ENCODE measurements at places on chromosomes 1 and 21.
A peak's percentile ranks its signal among the peaks of the same experiment; 100 is the strongest.

DNA sequence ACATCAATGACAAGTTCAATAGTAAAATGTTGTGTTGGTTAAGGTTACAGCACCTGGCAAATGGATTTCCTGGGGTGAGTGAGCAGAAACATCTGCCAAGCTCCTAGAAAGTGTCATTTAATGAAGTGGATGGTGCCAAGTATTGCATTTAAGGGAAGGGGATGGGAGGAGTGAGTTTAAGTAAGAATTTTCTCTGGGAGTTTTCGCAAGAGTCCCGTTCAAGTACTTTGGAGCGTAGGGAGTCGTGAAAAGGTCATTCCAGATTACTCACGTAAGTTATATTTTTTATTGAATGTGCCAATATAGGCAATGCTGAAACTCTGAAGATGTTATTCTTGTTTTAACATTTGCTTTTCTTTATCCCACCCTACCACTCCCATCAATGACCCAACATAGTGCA lies 117.4 kb upstream of the RAB3GAP2 start:
- no peak for DNase-seq

DNA sequence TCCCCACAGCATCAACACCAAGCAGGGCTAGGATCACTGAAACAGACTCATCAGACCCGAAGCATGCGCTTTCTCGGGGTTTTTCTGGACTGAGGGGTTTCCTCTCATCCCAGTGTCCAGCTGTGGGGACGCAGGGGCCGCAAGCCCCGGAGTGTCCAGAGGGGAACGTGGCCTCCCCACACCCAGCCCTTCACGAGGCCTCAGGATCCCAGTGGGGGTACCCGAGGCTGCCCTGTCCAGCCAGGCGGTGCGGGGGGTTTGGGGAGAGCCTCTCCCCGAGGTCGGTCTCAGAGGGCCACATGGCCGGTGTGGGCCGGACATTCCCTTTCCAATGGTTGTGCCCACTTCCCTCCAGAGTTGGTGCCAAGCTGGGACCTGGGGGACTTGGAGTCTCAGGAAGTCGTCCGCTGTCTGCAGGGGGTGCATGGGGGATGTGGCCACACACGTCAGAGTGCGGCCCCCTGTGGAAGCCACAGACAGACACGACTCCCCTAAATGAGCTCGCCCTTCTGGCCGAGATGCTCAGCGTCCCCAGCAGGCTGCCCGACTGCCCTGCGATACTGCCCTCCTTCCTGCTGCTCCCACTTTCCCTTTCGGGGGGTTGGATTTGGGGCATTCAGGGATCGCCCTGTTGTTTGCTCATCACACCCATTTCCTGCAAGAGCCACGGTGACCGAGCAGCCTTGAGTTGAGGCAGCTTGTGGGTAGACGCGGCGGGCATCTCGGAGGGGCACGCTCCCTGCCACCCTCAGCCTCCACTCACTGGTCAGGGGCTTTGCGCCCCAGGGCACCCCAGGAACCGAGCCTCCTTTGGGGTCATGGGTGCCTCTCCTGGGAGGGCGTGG lies 4.1 kb downstream of the COL6A1 start:
- no peak for DNase-seq

- no peak for DNase-seq
These were observed 109.8 kb upstream of the COL6A1 start for GRCh38 chr21:45871616-45872236.

DNA sequence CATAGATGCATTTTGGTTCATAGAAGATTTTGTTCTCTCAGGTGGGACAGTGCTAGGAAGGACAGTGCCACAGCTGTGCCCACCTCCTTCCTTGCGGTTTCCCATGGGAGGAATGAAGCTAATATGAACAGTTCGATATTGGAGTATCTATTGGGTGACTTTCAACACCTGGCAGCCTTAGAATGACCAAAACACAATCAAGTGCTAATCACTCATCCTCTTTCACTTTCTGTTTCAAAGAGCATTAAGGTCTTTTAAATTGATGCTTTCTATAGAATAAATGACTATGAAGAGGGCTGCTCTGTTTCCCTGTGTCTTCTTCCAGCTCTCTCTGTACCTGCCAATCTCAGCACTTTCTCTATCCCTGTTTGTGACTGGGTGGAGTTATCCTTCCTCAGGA lies 784.0 kb downstream of the MRPL39 start:
- no peak for DNase-seq

- DNase-seq = no peak
These were observed 13.9 kb downstream of the HYI start for GRCh38 chr1:43439781-43440180.

DNA sequence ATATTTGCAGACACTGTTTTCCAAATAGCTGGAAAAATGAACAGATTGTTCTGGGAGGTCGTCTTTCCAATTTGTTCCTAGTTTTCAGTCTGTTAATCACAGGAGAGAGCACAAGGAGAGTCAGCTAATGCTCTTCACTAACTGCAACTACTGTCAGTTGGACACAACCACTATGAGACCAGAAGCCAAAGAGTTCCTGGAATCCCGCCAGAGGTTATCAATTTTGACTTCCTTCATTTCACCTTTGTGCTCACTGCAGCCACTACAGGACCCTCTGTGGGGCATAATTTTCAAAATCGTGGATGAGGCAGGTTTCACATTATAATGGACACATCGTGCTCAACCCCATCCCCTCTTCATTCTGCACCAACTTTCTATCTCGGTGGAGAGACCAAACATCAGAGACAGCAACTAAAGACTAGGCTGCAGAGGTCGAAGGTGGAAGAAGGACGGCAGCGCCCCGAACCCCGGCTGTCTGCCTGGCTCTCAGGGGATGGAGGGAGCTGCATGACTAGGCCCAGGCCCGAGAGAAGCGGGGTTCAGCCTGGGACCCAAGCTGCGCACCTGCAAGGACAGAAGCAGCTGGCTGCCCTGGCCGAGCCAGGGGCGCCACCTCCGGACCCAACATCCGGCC lies 602 bp downstream of the KIAA0319L start:
- peak; percentile 53 for DNase-seq

- DNase-seq = no peak
These were observed 1335.7 kb downstream of the PLA2G4A start for GRCh38 chr1:188164459-188164858.

DNA sequence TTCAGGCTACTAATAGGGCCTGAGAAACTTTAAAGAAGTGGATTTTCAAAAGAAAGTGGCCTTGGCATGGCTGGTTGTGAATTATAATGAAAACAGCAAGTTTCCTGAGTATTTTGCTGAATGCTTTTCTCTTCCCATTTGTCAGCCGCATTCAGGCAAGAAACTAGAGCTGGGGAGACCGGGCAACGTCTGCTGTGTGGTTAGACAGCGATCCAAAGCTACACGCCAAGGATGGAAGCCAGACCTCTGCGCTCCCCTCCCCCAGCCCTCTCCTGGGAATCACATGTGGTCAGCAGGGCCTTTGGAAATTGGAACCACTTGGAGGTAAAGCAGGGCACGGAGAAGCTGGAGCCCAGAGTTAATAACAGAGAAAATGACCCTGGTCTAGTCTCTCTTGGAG lies 114.1 kb upstream of the CD34 start:
- DNase-seq = no peak

DNA sequence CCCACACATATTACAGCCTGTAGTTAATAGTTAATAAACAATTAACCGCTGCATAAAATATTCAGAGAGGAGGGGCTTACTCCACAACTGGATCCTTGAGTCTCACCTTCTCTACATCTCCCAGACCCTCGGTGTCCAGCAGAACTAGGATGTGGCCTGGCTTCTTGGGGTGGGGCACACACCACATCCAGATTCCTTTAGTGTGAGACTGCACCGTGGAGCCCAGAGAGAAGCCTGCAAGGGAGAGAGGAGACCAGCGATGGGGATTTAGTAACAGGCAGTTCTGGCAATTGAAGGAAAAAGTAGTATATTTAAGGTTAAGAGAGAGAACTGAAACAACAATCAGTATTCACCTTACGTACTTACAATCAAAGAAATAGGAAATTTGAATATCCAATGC lies 4.9 kb downstream of the GBP1 start:
- DNase-seq = no peak

- DNase-seq = no peak
These were observed 48.4 kb upstream of the IGSF5 start for GRCh38 chr21:39696618-39697017.

DNA sequence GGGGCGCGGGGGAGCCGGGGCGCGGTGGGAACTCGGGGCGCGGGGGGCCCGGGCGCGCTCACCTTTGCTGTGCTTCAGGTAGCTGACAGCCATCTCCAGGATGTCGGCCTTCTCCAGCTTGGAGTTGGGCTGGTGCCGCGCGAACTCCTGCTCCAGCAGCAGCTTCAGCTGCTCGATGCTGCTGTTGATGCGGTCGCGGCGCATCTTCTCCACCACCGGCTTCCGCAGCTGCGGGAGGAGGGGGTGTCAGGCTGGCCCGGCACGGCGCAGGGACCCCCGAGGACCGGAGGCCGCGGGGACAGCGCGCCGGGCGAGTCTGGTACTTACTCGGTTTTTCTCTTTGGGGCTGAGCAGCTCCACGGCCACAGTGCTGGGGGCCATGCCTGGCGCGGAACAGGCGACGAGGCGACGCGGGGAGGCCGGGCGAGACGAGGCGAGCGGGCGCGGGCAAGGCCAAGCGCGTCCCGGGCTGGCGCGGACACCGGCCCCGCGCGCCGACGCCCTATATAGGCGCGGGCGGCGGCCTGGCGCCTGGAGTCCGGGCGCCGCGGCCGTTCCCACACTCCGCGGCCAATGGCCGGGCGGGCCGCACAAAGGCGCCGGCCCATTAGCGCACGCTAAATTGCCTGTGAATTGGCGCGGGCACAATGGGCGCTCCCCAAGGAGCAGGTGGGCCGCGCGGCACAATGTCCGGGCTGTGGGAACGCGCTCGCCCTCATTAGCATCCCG lies at the start of gene HES5:
HES5 (minus strand) TSS at position 480 of the 729 bp plus-strand sequence; CDS start at position 381, 99 bp downstream.
- DNase-seq = peak; percentile 58

- no peak for DNase-seq
These were observed 63.4 kb upstream of the BCL10 start for GRCh38 chr1:85339656-85340399.

DNA sequence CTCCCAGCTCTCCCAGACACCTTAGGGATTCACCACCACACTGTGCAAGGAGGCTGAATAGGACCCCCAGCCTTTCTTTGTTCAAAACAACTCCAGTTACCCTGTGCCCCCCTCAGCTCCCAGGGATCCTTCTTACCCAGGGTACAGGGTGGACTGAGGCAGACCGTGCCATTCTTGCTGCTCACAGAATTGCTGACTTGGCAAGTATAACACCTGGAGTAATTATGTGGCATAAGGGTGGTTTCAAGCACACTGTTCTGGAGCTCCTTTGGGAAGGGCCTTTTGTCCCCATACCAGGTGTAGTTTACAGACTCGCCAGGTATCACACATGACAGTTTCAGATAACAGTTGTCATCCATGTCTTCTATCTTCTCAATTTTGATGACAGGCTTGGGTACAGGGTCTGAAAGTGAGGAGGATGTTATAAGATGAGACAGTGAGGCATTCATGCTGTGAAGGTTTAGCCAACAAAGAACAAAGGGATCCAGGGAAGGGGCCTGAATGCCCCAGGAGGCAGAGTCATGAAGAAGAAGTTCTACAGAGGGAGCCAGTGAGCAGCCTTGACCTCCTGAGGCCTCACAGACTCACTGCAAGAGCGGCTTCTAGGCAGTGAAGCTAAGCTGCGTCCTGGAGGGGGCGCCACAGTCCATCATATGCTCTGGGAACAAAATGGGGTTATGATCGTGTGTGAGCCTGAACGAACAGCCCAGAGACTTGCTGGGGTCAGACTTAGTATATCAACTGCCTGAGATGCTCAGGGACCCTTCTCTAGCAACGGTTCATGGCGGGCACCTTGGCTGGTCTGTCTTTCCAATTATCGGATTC lies 30.3 kb downstream of the CD48 start:
- DNase-seq = peak; percentile 84

- DNase-seq = no peak
These were observed 662.3 kb upstream of the CAMK1G start for GRCh38 chr1:208921259-208921658.

- no peak for DNase-seq
These were observed 315.2 kb upstream of the BRINP3 start for GRCh38 chr1:190792873-190793272.

DNA sequence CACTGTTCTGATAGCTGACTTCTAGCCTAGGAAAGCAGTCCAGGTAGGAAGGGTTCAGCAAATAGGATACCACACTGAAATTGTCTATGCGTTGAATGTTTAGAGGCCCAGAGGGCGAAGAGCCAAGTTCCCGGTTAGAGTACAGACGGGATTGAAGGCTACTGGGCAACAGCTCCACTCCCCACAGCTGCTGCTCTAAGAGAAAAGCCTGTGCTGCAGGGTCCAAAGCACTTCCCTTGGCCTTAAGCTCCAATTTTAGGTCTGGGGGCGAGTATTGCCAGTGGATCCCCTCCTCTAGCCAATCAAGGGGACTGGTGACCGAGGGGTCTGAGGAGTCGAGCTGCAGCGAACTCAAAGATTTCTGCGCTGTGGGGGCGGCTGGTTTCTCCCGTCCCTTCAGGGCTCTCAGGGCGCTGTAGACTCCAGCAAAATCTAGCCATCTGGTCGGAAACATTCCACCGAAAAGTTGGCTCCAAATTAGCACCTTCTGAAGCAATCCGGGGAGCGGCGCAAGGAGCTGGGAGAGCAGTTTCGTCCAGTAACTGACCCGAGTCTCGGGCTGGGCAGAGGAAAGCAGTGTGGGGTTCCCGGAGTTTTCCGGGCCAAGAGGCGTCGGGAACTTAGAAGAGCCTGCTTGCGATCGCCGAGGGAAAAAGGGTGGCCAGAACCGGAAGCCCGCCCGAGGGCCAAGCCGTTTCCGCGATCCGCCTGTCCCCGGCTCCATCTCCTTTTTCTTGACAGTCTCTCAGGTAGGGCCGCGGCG lies 748 bp downstream of the PPP1R15B start:
- DNase-seq = peak; percentile 59

DNA sequence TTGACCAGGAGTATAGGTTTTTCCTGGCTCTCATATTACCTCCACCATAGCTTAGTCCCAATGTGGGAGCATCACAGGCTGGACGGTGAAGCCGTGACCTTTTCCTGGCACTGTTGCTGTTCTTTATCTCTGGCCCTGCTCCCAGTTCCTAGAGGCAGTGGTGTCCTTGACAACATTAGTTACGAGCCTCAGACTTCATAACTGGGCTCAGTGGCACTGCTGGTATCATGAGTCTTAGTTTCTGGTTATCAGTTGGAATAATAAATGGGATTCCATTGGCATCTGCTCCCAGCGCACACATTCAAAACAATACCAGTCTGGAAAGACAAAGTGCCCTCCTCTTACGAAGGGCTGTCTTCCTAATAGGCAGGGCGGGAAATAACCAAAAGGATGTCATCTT lies 8.0 kb downstream of the RNPEP start:
- DNase-seq = no peak

GRCh38 chr1:207081088-207081487 lies 7.6 kb upstream of the C4BPB start:
- DNase-seq = no peak

DNA sequence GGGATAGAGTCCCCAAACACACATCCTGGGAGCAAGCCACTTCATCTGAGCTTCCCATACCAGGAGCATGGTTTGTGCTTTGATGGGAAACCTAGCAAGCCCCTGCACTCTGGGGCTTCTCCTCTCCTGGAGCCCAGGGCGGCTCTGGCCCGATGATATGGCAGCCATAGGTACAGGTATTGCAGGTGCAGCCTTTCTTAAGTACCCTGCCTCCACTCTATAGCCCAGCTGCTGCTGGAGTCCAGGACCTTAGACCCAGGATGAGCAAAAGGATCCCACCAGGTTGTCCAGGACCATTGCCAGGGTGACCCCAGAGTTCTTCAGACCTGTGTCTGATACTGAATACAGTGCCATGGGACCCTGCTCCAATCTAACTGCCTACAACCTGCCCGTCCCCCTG lies 4.2 kb downstream of the C1orf226 start:
- DNase-seq = no peak
